Brain pericyte (primary cell): ENCODE measurements at places on chromosomes 4 and X.
A peak's percentile ranks its signal among the peaks of the same experiment; 100 is the strongest.

DNA sequence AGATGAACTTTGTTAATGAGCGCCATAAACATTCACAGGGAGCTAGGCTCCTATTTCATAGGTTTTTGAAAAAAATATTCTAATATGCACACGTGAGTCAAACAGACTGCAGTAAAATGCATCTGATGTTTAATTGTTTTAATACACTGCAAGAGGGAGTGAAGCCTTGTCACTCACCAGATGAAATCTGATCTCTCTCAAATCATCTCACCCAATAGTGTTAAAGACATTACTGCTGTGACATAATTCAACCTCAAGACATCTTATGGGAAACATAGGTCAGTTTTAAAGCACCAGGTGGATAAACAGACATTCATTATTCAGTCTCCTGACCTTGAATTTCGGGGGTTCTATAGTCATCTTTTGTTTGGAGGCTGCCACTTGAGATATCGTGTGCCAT is 148.3 kb downstream of the MAML3 start:
- no peak for DNase-seq

DNA sequence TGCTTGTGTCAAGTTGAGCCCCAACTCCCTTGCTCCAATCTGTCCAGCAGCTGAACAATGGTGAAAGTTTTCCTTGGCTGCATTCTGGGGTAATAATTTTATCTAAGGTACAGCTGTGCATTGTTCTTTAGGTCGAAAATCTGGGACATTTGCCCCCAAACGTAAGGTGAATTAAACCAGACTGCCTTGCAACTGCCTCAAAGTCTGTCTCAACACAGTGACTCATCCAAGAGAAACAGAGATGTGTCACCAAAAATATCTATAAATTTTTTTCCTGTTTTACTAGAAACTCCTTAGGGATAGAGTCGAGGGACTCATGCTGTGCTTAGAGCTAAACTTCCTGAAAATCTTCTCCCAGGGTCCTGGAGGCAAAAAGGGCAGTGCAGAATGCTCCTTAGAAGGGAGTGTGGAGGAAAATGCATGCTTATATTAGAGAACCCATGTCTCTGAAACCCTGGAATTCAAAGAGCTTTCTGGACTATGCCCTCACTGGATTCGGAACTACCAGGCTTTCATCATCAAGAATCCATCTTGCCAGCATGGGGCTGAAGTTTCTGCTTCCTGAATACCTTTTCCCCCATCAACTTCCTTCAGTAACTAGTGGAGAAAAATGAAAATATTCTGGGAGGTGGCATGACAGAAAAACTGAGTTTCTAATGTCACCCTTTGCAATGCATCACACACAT is 115.7 kb downstream of the PALLD start:
- DNase-seq: no peak

DNA sequence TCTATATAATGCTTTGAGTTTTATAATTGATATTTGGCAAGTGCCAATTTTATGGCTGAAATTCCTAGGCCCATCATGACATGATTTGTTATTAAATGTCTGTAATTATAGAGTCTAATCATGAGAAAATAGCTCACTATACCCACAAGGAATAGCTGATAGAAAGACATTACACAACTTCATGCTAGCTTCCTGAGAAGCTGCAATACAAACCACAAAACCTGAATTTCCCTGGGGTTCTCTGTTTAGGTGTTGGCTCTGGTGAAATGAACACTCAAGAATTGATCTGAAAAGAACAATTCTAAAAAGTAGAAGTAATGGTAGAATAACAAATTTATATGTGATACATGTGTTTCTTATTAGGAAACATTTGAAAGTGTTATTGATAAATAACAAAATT is 169.6 kb downstream of the GASK1B start:
- no peak for DNase-seq

DNA sequence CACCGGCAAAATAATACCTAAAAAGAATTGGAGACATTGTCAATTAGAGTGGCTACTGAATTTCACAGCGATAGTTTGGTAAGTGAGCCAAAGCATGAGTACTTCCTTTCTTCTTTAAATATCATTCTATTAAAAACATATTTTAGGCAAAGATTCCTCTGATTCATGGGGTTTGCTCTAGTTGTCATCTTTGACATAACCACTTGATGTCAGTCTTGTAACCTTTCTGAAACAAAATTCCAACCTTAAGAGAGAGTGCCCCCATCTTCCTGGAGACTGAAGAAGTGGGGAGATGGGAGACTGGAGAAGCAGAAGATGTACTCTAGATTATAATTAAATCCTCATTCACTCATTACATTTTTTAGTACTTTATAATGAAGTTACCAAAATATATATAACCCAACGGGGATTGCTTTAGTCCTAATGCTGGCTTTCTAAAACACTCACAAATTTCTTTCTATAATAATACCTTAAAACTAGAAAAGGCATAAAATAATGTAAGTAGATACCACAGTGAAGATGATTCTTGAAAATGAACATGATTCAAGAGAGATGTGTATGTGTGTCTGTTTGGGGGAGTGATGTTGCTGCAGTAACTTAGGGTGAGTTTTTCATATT is 96.4 kb downstream of the EMCN start:
- no peak for DNase-seq

DNA sequence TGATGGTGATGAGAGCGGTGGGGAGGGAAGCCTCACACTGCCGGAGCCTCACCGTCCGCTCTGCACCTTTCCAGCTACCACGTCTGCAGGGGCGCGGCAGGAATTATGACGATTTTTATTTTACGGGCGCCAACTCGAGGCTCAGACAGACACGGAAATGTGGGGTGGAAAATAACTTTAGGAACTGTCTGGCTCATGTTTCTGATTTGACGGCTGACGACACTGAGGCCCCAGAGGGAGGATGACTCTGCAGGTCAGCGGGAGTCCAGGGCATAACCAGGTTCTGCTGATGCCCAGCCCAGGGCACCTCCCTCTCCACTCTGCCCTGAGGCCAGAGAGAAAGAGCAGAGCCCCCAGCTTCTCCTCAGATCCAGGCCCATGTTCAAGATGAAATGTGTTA is 43.9 kb downstream of the C4orf50 start:
- no peak for DNase-seq

GRCh38 chrX:101617211-101618191 is at the start of gene ARMCX6:
Gene ARMCX6, minus strand, starts transcription at chrX:101618000. Its CDS starts 1,380 bp downstream, at chrX:101616620.
- DNase-seq: no peak

GRCh38 chrX:10875995-10876394 is 235.1 kb upstream of the HCCS start:
- no peak for DNase-seq

- no peak for DNase-seq
Measured at GRCh38 chr4:184899261-184900134, 73.7 kb upstream of the ACSL1 start.

DNA sequence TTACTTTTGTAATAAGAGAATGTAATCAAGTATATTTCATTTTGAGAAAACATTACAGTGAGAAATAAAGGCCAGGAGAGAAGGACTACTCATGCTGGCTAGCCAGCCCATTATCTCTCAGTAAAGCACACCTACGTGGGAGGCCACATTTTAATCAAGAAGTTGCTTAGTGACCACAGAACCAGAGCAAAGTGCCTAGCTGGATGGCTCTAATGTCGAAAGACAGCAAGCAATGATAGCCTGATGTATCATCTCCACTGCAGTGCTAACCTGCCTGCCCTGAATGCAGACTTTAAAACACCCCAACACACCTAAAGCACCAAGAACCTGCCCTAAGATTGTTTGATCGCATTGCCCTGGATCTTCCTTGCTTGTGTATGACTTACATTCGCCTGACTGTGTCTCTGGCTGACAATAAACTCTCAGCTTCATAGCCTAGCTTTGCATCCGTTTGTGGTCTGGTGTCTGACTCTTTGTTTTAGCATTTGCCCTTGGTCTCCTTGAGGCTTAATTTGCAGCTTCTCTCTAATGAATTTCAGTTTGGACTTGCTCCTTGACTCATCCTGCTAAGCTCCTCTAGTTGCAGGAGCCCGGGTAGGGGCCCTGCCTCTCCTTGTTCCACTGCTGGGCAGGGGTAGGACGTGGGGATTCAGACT is 31.4 kb upstream of the SOWAHD start:
- no peak for DNase-seq

- no peak for DNase-seq
Measured at GRCh38 chr4:44257461-44257860, 191.1 kb downstream of the KCTD8 start.

GRCh38 chr4:181158971-181159370 is 1084.2 kb upstream of the TENM3 start:
- no peak for DNase-seq

GRCh38 chrX:94676285-94676684 is 1002.3 kb downstream of the FAM133A start:
- no peak for DNase-seq

DNA sequence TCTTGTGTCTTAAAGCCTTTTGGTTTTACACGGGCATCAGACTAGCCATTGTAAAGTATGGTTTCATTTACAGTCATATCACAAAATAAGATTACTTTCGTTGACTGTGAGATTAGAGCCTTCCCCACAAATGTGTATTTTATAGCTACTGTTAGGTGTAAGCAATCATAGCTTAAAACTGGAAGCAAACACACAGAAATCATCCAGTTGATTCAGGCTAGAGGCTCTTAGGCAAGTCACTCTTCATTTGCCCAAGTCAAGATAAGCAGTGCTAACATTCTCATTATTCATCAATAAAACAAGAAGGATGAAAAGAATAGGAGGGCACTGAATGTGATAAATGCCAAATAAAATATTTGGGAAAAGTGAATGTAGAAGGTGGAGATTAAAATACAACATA is 448.7 kb upstream of the FAM241A start:
- DNase-seq: no peak

- no peak for DNase-seq
Measured at GRCh38 chr4:15765910-15766697, 12.0 kb upstream of the CD38 start.

DNA sequence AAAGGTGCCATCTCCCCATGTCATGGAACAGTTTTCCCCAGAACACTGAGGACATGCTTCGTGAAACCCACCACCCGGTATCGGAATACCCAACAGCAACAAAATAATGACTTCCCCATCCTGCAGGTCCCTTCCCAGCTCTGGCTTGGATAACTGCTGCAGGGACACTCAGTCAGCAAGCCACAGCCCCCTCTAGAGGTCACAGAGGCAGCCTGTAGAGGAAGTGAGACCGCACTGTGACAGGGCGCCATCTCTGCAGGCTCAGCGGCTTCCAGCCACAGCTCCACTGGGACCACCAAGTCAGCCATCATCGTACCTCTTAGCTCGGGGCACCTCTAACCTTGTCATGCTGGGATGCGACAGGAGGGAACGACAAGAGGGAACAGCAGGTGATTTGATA is 315.9 kb downstream of the LDB2 start:
- DNase-seq: no peak

- no peak for DNase-seq
Measured at GRCh38 chr4:127601029-127601428, 31.7 kb upstream of the INTU start.

- no peak for DNase-seq
Measured at GRCh38 chrX:42752730-42753129, 25.2 kb downstream of the PPP1R2C start.

GRCh38 chrX:107542500-107542899 is 85.8 kb upstream of the PRPS1 start:
- DNase-seq: no peak

- DNase-seq: no peak
Measured at GRCh38 chr4:81786063-81786763, 314.5 kb upstream of the RASGEF1B start.

DNA sequence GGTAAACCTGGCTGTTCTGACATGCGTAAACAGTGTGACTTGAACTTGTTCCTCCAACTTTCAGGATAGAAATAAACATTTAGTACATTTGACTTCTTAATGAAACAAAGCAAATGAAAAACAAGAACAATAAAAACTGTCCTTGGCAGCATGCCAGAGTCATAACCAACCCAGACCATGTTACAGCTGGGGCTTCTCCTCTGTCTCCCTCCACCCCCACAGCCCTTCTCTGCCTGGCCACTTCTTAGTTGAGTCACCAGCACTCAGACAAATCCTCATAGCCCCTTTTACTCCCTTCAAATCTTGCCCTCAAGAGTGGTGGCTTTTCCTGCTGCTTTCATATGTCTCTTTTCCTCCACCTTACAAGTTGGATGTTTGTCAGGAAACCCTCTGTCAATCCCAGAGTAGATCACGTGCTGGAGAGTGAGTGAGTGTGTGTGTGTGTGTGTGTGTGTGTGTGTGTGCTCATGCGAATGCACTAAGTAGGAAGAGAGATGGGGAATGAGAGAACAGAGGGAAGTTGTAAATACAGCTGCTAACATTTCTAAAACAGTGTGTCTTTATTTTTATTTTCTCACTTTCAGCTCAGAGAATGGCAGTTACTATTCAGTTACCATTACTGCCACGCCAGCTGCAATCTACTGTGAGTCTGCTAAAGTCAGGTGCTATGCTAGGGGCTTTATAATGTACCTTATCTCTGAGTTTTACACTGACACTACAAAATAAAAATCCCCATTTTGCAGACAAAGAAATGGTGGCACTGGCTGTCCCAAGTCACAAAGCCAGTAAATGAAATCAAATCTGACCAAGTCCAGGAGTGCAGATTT is 15.0 kb downstream of the SCARB2 start:
- DNase-seq: peak; percentile 50

GRCh38 chrX:65587616-65588526 is 53.3 kb upstream of the LAS1L start:
- DNase-seq: peak; percentile 60

- DNase-seq: no peak
Measured at GRCh38 chr4:165519591-165519990, 140.8 kb downstream of the CPE start.

- DNase-seq: no peak
Measured at GRCh38 chr4:177128306-177128705, 181.4 kb upstream of the NEIL3 start.

DNA sequence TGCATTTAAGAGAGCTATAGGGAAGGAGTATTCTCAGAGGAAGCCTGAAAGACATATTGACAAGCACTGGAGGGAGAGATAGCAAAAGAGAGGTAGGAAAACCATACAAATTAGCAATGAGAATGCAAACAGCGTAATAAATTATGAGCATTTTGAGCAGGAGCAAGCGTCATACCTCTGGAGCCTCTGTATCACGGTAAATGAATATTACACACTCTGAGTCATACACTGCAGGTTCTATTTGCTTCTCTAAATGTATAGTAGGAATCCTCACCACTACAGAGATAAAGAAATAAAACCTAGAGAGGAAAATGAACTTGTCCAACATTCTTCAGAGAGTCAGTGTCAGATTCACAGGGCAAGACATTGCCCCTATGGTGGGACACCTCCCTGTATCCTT is 46.4 kb upstream of the GABRE start:
- no peak for DNase-seq

- DNase-seq: no peak
Measured at GRCh38 chr4:24781999-24782745, 13.2 kb upstream of the SOD3 start.
